ENCODE measurements at places on chromosomes 7 and 10.
A peak's percentile ranks its signal among the peaks of the same experiment; 100 is the strongest.

- peak; percentile 91 for DNase-seq
These were observed 149.6 kb downstream of the BICC1 start for GRCh38 chr10:58662314-58662713.

GRCh38 chr7:137417464-137417863 lies 73.9 kb upstream of the PTN start:
- peak; percentile 9 for DNase-seq

DNA sequence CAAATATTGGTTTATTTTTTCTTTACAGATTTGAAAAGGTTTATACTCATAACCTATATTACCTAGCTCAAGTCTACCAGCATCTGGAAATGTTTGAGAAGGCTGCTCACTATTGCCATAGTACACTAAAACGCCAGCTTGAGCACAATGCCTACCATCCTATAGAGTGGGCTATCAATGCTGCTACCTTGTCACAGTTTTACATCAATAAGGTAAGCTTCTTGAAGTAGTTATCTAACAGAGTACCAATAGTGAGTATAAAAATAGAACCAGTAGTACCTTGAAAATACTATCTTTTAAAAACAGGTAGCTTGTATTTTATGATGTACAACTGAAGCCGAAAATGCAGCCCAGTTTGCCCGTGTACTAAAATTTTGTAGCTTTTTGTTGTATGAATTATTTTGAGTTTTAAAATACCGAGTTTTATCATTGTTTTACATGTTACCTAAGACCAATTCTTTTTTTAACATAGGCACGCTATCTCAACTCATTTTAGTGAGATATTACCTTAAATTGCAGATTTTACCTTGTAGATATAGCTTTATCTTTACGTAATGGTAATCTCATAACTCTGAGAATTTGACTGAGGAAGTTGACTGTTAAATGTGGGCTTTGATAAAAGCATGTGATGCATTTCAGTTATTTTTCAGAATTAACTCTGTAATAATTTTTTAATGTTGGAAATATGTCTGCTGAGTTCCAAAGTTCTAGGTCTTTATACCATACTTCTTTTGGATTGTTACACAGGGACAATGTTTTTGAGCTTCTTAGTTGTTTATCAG lies 17.3 kb downstream of the KIFBP start:
- no peak for DNase-seq

GRCh38 chr10:5547931-5548660 lies 23.3 kb downstream of the CALML3 start:
- no peak for DNase-seq

GRCh38 chr10:98217801-98218200 lies 50.2 kb downstream of the LOXL4 start:
- DNase-seq = no peak

DNA sequence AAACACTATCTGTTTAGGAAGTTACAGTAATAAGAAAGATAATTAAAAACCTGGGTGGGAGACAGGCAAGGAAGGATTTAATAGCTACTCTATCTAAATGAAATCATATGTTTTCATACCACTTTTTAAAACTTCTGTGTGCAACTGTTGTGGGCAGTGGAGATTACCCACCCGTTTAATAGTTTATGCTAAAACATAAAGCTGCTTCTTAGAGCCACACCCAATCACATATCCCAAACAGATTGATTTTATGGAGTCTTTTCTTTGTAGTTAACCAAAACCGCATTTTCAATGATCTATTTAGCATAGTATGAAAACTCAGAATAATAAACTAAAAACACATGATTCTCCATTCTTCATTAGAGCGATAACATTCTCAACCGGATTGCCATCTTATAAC lies 304.1 kb downstream of the AGMO start:
- no peak for DNase-seq

DNA sequence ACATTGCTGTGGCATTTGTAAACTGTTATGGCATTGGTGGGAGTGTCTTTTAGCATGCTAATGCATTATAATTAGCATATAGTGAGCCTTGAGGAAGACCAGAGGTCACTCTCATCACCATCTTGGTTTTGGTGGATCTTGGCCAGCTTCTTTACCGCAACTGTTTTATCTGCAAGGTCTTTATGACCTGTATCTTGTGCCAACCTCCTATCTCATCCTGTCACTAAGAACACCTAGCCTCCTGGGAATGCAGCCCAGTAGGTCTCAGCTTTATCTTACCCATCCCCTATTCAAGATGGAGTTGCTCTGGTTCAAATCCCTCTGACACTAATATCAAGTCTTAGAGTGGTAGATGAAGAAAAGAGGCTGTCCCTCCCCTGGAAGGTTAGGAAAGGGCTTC lies 506.2 kb downstream of the GALNT17 start:
- no peak for DNase-seq

- no peak for DNase-seq
These were observed 14.5 kb downstream of the SSC4D start for GRCh38 chr7:76394957-76395356.

DNA sequence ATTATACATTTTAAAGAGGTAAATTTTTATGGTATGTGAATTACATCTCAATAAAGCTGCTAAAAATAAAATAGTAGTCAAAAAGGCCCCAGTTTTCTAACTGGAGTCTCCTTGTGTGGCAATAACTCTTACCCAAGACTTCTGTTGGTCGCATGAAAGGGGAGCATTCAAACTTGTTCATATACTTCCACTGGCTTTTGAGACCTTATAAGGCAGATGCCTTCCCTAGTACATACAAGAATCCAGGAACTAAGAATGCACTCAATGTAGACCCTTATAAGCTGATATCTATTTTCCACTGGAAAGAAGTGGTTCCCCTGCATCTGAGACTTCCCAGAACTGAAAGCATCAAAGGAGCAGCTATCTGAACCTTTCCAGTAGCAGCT lies 13.0 kb downstream of the BCAP29 start:
- no peak for DNase-seq

DNA sequence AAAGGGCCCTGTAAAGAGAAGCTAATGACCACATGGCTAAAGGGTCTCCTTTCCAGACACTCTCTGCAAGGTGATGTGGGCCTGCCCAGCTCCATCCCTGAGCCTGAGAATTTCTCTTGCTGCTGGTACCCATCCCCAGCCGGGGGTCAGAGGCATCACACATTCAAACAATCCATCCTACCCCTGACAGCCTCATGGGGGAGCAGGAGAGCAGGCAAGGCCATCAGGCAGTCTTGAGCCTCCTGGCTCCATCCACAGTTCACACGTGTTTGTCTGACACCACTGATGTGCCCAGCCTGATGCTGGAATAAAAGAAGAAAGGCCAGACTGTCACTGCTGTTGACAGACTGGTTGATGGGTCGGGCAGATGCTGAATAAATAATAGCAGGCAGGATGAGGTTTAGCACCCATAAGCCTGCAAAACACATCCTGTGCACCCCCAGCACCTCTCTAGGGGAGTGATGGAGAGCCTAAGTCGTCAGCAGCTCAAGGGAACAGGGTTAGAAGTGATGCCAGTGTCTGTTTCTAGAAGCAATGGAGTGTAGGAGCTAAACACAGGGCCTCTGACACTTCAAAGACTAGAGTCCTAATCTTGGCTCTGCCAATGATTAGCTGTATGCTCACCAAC lies 43.5 kb downstream of the TLL2 start:
- DNase-seq = peak; percentile 9
